ENCODE measurements at places on chromosomes 12 and 14.

GRCh38 chr14:81268016-81268416, 47.3 kb upstream of the GTF2A1 start:
- DNase-seq: no peak

GRCh38 chr12:26833743-26834490, 923 bp upstream of the ITPR2 start:
- no peak for DNase-seq

- peak; percentile 85 for DNase-seq
Measured at GRCh38 chr14:73237786-73238423, 599 bp downstream of the PAPLN start.

GRCh38 chr14:71498212-71498611, 434.0 kb upstream of the RGS6 start:
- no peak for DNase-seq

DNA sequence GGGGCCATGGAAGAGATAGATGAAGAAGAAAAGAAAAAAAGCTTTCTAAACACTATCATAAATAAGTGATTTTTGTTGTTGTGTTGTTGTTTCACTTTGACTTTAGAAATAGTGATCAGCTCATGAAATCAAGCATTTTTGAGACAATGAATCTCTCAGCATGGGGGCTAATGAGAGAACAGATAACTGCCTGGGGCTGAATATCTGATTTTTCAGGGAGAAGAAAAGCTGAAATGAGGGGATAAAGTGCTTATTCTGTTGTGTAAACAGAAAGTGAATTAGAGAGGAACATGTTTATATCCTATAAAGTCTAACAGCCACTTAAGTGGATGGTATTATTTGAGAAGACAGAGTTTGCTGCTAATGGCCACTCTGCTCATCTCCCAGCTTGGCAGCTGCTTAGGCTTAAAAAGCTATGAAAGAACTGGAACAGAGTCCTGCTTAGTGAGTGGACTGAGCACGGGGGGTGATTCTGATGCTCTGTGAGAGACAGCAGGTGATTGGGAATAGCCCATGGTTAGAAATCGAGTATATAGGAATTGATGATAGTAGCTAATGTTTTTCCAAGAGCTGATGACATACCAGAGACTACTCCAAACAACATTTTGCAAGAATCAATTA, 646.1 kb upstream of the TMEM132C start:
- DNase-seq: no peak

DNA sequence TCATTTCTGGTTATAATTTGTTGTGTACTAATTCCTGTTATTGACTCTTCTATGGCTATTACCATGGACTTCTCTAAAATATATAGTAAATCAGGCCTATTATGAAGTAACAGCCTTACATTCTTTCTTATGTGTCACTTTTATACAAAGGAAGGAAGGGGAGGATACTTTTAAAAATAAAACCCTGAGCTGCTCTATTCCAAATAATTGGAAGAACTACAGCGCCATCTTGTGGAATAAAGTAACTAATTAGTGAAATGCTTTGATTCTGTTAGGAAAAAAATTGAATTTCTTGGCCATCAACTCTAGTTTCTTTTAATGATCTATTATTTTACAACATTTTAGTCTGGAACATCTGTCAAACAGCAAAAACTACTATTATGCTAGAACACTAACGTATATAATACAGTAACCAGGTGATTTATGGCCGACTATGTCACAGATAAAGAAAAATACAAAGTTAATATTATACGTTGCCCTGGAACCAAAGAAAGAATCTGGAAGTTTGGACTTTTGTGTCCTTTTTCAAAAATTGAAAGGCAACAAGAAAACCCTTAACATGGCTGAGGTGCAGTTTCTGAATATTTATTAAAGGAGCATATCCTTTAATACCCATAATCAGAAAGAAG, 55.0 kb upstream of the NELL2 start:
- no peak for DNase-seq

- DNase-seq: no peak
Measured at GRCh38 chr12:109716512-109717389, 3.1 kb downstream of the FAM222A start.

DNA sequence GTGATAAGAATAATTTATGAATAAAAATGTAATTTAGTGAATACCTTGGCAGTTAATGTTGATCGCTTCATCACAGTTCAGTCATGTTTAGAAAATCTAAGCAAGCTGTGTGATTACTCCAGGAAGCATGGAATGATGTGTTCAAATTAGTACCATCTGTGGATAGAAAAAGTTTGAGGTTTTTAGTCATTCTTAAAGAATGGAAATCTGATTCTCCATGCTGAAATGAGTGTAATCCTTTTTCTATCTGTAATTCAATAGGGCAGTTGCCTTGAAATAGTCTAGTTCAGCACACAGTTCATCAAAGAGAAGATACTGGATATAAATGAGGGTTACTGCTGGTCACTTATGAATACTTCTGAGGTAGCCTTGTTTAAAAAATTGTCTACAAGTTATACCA, 127.2 kb upstream of the MYF6 start:
- DNase-seq: no peak

DNA sequence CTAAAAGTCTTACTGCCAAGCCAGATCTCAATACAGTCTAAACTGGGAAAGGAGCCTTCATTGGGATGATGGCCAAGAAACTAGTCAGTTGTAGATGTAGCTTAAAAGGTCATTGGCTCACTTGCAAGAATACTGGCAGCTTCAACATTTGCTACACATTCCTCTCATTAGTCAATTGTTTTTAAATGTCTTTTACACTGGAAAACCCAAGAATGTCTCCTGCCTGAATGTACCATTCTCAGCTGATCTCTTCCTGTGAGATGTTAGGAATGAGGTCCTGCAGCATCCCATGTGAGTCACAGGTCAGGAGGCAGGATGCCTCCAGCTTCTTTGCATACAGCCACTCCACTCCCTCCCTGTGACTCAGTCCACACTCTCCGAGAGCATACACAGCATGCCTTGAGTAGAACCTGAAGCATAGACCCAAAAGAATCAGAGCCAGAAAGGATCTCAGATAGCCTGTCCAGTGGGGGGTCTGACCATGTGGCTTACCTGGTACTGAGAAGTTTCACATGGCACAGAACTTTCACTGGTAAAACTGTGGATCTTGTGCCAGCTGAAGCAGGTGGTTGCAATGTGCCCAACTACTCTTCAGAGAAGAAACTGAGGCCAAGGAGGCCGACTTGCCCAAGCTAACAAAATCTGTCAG, 56.0 kb upstream of the HECTD1 start:
- no peak for DNase-seq

- DNase-seq: no peak
Measured at GRCh38 chr12:68871921-68872320, 61.0 kb downstream of the CPM start.

DNA sequence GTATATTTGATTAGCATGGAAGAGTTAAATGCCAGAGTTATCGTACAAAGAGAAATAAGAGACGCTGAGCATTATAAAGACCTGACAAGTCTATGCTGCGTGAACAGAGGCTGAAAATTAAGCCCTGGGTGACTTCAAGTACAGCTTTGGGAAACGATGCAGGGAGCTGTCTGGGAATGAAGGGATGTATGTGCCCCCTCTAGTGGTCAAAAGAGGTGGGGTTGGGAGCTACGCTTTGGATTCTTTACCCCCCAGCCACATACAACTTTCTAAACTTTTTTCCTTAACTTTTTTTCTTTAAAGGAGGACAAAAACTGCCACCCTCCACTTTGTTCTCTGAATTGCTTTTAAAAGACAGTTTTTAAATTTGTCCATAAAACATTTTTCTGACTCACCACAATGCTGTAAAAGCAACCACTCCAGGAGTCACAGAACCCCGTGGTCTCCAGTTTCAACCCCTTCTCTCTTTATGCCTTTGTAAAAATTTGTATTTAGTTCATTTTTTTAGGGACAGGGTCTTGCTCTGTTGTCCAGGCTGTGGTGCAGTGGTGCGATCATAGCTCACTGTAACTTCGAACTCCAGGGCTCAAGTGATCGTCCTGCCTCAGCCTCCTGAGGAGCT, 59.4 kb downstream of the ZNF664 start:
- DNase-seq: no peak

DNA sequence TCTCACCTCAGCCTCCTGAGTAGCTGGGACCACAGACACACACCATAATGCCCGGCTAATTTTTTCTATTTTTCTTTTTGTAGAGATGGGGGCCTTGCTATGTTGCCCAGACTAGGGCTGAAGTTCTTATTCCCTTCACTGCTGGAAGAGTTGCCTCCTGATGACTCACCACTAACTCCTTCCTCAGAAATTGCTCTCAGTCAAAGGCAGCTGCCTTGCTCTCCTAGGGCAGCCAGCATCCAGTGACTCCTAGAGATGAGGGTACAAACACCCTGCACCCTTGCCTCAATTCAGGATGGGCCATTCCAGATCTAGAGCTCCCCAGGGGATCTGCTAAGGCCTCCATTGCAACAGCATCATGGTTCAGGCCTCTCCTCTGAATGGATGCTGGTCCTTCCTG, 54.0 kb upstream of the RASSF8 start:
- no peak for DNase-seq

DNA sequence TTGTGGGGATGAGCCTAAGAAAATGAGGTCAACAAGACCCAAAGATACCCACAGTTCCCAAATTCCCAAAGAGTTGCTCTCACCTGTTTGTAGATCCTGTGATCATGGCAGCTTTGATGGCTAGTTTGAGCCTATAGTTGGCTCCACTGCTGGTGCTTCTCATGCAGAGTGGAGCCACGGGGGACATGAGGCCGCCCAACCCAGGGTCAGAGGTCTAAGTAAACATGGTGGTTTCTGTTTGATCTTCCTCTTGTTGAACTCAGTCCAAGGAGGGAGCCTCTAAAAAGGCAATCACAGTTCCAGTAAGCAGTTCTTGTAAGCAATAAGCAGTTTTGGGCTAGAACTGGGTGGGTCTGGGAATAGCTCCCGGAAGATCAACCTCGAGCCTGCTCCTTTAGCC, 125.6 kb upstream of the DHRS4 start:
- DNase-seq: no peak

- no peak for DNase-seq
Measured at GRCh38 chr14:22494486-22495135, 94.4 kb downstream of the DAD1 start.

DNA sequence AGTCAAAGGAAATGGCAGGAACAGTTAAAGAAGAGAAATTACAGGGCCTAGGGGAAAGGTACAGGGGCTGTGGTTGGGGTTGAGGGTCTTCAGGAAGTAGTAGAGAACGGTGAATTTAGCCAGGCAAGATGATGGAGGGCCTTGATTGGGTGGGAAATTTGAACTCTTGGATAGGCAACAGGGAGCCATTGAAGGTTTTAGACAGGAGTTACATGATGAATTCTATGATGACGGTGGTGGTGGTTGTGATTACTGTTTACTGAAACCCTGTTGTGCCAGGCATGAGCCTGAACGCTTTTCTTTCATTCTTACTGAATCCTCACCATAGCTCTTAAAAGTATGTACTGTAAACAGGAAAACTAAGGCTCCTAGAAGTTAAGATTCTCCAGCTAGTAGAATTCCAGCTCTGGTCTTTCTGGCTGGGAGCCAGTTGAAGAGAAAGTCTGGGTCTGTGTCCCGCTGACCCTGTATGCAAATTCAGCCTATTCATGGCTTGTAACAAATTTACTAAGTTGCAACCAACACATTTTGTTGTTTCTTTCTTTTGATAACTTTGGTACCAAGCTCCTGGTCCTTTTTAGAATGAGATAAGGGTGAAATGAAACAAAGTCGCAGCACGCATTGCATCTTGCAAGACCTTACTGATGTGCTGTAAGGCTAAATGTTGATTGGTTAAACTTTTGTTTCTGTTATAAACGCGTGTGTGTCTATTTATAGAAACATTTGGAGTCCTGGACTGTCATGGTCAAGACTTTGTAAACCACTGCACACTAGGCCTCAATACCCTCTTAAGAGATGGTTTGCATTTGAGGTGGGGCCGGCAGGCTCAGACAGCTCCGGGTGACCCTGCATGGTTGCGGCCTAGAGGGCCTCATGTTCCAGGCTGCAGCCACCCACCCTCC, 6.0 kb downstream of the ORAI1 start:
- DNase-seq: no peak

GRCh38 chr12:132904718-132905328, 17.4 kb upstream of the CHFR start:
- DNase-seq: no peak

DNA sequence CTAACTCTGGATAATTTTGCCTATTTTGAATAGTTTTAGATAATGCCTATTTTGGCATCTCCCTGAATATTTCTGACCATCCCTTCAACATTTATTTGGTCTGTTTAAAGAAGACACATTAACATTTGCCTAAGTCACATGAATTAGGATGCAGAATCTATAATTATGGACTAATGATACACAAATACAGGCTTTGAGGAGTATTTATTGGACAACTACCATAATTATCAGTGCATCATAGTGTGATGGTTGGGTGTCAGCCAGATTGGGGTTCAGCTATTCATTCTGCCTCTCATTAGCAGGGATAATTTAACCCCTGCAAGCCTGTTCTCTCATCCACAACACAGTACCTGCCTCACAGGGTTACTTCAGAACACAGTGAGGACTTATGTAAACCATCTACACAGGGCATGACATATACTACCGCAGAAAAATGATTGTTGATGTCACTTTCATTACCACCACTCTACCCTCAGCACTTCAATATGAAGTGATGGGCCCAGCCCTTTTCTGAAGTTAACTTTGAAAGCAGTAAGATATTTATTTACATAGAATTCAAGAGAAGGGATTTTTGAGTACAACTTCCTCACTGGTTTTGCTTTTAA, 14.4 kb downstream of the PRKCH start:
- no peak for DNase-seq
